ENCODE measurements at places on chromosomes 2 and 18.
A peak's percentile ranks its signal among the peaks of the same experiment; 100 is the strongest.

- no peak for DNase-seq
Measured at GRCh38 chr18:53765211-53765610, 459.3 kb downstream of the MBD2 start.

DNA sequence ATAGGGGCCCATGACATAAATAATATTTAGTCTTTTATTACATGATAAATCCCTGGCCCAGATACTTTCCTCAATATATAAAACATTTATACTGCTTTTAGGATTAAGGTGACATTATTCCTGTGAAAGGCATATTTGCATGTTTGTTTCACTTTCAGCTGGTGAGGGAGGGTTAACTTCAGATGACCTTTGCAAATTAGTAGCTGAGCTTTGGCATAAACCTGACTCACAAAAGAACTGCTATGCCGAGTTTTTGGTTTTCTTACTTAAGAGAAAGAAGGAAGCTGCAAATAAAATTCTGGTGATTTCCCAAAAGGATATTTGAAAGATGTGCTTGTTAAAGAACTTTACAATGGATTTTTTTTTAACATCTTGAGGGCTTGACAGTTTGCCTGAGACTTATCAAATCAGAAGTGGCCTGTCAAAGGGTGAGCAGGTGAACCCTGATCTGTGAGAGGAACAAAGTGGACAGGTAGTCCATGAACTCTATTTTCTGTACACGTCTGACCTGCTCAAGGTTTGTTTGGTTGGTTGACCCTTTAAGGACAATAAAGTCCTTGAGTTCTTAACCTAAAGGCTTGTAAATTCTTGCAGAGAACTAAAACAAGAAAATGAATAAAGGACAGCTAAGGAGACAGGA is 93.5 kb downstream of the FAM124B start:
- DNase-seq, result no peak

GRCh38 chr2:3421580-3421979 is 42.1 kb downstream of the TRAPPC12 start:
- no peak for DNase-seq

GRCh38 chr2:109530712-109531111 is 83.1 kb downstream of the SEPTIN10 start:
- DNase-seq, result no peak

GRCh38 chr2:150081775-150082481 is 405.5 kb downstream of the RND3 start:
- no peak for DNase-seq

- no peak for DNase-seq
Measured at GRCh38 chr2:96926791-96927190, 56.9 kb upstream of the SEMA4C start.

DNA sequence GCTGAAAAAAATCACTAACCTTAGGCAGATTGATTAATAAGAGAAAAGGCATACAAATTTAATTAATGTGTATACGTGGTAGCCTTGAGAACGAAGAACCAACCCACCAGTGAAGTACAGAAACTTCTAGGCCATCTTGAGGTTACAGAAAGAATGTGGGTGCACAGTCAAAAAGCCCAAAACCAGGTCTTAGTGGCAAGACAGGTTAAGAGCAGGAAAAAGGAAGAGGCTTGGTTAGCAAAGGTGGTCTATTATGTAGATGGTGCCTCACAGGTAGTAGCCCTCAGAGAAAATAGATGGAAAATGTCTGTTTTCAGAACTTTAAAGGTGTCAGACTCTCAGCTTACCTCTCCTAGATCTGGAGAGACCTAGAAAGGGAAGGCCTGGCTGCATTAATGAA is 22.0 kb upstream of the SLC35G4 start:
- DNase-seq, result no peak

- DNase-seq, result no peak
Measured at GRCh38 chr2:189835855-189836558, 51.8 kb downstream of the PMS1 start.

GRCh38 chr2:234620018-234620417 is 123.1 kb upstream of the ARL4C start:
- no peak for DNase-seq

DNA sequence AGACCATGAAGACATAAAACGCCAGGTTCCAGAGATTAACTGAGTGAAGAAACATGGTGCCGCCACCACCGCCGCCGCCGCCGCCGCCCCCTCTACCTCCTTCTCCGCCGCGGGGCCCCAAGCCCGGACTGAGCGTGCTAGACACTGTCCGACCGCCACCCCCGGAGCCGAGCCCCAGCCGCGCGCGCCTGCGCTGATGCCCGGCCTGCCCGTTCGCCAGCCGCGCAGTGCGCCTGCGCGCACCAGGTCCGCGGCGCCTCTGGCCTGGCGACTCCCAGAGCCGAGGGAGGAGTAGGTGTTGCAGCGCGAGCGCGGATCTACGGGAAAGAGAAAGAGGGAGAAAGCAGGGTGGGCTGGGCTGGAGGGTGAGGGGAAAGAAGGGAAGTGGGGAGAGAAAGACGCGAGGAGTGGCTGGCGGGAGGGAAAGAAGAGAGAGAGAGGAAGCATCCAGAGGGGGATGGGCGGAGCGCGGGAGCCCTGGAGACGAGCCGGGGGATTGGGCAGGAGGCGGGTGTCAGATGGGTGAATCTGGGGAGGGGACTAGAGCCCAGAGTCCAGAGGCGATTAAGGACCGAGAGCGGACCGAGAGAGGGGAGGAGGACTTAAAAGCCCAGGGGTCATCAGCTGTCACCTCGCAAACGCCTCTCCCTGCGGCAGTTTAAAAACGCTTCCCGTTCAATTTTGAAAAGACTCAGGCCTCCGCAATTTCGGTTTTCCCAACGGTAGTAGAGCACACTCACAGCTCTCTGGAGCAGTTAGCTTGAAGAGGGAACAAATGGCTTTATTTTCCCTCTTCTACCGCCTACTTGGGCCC is at the start of gene PGAP1:
Gene PGAP1, minus strand, starts transcription at position 146 of the 814 bp plus-strand sequence. Its CDS starts 91 bp downstream, at position 55.
- DNase-seq, result peak; percentile 95

GRCh38 chr2:224780106-224780505 is 63.9 kb upstream of the CCDC195 start:
- no peak for DNase-seq

- no peak for DNase-seq
Measured at GRCh38 chr2:10348891-10349290, 46.2 kb downstream of the HPCAL1 start.

DNA sequence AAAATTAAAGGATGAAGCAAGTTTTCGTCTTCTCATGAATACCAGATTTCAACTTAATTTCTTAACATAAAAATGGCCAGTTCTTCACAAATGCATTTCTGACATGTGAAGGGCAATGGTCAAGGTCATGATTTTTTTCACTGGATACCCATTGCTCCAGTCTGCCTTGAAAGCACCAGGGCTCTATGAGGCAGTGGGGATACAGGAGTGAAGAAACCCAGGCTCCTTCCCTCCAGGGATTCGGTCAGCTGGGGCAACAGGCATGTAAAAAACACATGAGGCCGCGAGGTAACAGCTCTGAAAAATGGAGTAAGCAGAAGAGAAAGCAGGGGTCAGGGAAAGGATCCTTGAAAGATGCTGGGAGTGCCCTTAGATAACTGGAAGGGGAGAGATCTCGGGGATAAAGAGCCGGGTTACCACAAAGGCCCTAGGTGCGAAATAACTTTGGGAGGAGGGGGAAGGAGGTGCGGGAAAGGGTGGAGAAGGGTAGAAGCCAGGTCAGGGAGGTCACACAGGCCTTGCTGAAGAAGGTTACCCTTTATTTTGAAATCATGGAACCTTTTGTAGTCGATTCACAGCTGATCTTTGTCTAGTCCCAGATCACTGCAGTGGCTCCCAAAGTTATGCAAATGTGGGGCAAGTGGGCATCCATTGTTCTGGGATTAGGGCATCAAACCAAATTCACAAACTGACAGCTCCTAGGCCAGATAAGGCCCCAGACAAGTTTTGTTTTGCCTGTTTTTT is 5.2 kb upstream of the SPRED2 start:
- no peak for DNase-seq

DNA sequence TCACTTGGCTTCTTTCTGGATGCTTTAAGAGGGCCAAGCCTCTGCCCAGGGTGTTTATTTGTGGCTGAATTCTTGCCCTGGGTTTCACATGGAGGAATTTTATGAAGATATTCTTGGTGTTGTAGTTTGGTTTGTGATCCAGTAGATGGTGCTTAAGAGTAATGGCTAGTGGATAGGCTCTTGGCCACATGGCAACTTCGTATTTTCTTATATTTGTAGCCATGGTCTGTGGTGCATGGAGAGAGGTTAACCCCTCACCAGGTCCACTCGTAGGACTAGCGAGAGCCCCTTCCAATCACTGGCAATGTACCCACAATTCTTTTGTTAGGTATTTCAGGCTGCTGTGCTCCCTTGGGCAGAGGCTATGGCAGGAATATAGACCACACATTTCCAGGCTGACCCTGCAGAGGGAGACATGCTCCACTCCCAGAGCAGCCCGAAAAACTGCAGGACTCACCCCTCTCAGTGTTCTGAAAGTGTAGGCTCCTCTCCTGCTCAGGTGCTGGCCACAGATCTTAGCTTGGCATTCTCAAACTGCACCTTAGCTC is 582.1 kb upstream of the SETBP1 start:
- DNase-seq, result peak; percentile 6

DNA sequence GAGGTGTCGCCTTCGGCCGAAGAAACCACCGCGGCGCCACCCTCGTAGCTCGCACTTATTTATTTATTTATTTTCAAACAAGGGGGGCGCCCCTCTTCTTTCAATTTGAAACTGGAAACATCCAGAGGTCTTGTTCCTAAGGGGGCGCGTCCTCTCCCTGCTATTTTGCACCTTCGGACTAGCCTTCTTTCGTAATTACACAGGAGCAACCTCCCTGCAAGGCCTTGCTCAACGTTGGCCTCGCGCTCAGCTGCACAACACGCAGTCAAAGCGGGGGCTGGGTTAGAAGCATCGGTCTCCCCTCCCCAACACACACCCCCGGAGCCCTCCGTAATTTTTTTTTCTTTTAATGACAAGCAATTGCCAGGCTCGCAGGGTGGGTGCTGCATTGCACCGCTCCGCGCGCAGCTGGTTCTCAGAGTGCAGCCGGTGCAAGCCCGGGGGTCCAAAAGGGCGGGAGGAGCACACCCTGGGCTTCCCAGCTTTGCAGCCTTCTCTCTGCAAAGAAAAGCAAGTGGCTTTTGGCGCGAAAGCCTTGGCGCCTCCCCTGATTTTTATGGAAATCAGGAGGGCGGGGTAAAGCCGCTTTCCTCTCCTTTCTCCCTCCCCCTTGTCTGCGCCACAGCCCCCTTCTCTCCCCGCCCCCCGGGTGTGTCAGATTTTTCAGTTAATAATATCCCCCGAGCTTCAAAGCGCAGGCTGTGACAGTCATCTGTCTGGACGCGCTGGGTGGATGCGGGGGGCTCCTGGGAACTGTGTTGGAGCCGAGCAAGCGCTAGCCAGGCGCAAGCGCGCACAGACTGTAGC is at the start of gene MYCN:
Gene MYCN, plus strand, starts transcription at position 697 of the 807 bp plus-strand sequence. CDS start 1,515 bp downstream, outside the sequence.
- peak; percentile 52 for DNase-seq

GRCh38 chr2:231306791-231307393 is 88.6 kb upstream of the B3GNT7 start:
- DNase-seq, result no peak

DNA sequence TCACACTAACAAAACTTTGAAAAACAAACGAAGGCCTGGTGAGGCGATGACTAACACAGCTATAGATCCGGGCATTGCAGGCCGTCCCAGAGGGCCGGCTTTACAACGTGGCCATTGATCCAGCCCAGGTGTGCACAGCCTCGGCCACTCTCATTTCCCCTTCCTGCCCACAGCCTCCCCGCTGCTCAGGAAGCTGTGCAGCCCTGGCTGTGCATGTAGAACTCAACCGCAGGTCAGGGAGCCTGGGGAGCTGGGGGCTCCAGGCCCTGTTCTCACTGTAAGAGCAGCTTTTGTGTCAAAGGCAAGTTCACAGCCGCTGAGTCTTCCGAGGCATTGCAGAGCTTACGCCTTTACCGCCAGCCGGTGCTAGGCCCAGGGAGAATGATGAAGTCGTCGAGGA is 87.2 kb downstream of the LONRF2 start:
- no peak for DNase-seq

- no peak for DNase-seq
Measured at GRCh38 chr18:79553696-79554095, 125.9 kb upstream of the CTDP1 start.

GRCh38 chr2:145798419-145798818 is 1278.5 kb upstream of the ZEB2 start:
- no peak for DNase-seq

GRCh38 chr2:195313962-195314361 is 343.1 kb upstream of the SLC39A10 start:
- no peak for DNase-seq

- no peak for DNase-seq
Measured at GRCh38 chr2:26946841-26947784, 23.3 kb upstream of the MAPRE3 start.

DNA sequence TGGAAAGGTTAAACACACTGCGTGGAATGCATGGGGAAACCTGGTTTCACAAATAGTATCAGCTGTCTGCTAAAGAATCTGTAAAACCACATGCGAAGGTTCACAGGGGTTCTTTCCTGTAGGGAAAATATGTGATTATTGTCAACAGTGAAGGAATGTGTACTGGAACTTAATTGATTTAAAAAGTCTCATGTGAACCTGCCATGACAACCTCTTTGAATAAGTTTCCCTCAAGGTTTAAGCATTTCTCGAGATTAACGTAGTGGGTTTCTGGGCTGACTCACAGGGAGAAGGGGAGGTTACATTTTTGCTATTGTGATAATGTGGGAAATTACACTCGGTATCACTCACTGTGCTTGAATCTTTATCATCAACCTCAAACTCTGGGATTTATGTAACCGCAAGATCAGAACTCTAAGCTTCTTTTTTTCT is 28.2 kb upstream of the IL1R1 start:
- no peak for DNase-seq

DNA sequence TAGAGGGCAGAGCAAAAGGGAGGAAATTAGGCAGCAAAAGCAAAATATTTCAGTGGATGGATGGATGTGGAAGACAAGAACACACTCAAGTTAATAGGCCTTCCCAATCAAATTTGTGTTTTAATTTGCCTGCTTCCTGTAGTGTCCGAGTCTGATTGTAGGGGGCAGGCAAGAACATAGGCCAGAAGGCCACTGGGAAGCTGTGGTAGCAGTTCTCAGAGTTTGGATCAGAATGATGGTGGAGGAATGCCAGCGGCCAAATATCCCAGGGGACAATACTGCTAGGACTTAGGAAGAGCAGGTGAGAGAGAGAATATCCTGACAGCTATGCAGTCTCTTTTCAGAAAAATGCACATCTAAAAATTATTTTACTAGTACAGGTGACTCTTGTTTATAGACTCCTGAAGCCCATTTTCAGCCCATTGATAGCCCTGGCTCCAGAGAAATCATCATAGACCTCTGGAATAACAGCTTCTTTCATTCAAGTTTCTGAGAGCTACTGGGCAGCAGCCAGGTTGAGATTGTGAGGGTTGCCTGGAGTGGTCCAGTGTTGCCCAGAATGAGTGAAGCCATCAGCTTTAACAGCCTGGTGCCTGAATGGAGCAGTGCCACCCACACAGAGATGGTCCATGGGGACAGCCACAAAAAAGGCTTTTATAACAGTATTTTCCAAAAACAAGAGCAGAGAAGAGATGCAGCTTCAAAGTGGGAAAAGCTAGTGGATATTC is 19.1 kb upstream of the SERPINE2 start:
- DNase-seq, result no peak

Measured in HEK293T (cell line).